8988T (cell line): ENCODE measurements at places on chromosomes 2 and 18.

DNA sequence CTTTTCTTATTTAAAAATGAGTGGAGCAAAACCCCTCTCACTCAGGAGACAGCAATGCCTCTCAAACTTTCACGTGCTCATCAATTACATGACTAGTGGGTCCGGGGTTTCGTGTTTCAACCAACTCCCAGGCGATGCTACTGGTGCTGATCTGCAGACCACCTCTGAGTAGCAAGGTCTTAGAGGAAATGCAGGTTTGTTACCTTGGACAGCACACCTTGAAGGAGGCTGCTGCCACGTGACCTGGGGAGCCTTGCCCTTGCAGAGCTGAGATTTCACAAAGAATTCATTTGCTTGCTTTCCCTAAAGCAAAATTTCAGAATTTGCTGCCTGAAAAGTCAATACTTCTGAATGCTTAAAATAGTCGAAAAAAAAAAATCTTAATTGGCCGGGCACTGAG lies 32.4 kb downstream of the SMIM21 start:
- DNase-seq: no peak

DNA sequence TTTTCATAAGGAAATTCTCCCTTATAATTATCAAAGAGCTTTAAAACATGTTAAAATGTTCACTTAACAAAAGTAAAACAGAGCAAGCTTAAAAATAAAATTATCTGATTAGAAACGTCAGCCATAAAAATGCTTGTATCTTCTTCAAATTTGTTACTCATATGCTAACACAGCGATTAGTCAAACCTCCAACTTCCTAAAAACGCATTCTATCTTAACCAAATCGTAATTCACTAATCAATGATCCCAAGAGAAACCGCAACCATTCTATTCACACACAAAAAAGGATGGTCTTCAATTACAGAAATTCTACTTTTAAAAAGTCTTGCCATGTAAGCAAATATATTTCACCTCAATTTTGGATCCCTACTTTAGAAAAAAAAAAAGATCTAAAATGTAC lies 1.9 kb downstream of the STK17B start:
- DNase-seq: no peak

GRCh38 chr2:234392041-234392615 lies 104.8 kb downstream of the ARL4C start:
- no peak for DNase-seq

- DNase-seq: no peak
Observed at GRCh38 chr18:76544511-76545345, 49.7 kb upstream of the ZNF516 start.

- DNase-seq: no peak
Observed at GRCh38 chr2:200199576-200200263, 106.8 kb upstream of the SPATS2L start.
